CD4-positive, CD25-positive, alpha-beta regulatory T cell (primary cell): ENCODE measurements at places on chromosomes 5 and 9. TPM values are rescaled to one million over a fixed set of nuclear protein-coding genes. Genes with fewer than 3 reads are reported as not detected.

GRCh38 chr5:132478366-132478871 is 12.2 kb downstream of the IRF1 start:
- no peaks in the 10 kb centered on the region for H3K27me3 ChIP-seq
- peak overlapping the region; percentile 59 for H3K27ac ChIP-seq
- H3K4me1 ChIP-seq, result peaks cover 67% of the 10 kb centered on the region
- H3K4me3 ChIP-seq, result no peak overlapping the region

The TRPM6 gene
- 0.17 TPM for total RNA-seq

DNA sequence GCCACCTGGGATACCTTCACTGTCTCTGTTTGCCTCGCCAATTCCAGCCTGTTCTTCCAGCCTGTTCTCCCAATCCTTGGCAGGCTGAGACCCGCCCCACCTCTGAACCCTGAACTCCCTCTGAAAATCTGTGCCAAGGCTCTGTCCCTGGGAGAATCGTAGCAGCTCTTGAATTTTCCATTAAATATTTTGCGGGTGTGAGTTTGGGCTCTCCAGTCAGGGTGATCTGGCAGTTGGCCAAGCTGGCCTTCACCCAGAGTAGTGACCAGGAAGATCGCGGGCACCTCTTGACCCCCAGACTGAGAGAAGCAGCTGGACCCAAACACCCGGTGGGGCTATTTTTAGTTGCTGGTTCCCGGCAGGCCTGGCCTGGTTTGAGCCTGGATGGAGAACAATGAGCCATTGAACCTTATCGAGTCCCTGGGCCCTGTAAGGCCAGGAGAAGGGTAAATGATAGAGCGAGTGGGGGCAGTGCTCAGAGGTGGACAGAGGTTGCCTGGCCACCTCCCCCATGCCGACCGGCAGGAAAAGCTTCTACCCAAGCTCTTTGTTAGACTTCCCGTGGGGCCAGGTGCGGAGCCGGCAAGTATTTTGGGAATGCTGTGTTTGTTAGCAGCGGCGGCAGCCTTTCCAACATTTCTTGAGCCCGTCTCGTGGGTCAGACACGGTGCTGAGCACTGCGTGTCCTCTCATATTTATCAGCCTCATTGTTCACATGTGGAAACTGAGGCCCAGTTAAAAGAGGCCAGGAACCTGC is 146.2 kb downstream of the RGS3 start:
- DNase-seq, result no peak
- no peaks in the 10 kb centered on the region for H3K36me3 ChIP-seq
- no peaks in the 10 kb centered on the region for H3K4me1 ChIP-seq
- H3K27ac ChIP-seq, result no peak overlapping the region
- no peaks in the 10 kb centered on the region for H3K27me3 ChIP-seq

DNA sequence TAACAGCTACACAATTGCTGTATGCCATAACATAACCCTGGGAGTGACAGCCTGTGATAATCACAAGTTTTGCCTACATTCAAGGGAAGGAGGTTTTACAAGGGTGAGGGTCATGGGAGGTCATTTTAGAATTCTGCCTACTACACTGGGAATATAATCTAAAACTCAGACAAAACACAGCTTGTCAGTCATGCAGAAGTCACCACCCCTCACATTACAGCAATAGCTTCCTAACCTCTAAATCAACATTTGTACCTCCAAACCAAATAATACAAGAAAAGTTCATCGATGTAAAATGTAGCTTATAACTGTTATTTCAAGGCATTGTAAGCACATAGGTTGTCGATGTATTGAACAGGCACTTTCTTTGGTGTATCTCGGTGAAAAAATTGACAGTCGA is 139.0 kb downstream of the FAM114A2 start:
- no peaks in the 10 kb centered on the region for H3K4me1 ChIP-seq
- H3K27ac ChIP-seq, result no peak overlapping the region
- H3K36me3 ChIP-seq, result no peaks in the 10 kb centered on the region
- H3K27me3 ChIP-seq, result no peaks in the 10 kb centered on the region
- no peak overlapping the region for H3K4me3 ChIP-seq

The INSL6 gene
- not detected for total RNA-seq

DNA sequence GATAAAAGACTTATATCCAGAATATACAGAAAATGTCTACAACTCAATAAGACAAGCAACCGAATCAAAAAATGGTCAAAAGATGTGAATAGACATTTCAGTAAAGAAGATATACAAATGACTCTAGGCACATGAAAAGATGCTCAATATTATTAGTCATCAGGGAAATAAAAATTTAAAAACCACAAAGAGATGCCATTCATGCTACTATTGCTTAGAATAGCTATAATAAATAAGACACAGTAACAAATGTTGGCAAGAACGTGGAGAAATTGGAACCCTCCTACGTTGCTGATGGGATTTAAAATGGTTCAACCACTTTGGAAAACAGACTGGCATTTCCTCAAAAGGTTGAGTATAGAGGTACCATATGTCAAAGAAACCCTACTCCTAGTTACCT is 39.8 kb downstream of the POLK start:
- no peak overlapping the region for H3K27ac ChIP-seq
- DNase-seq, result no peak

GRCh38 chr9:112997236-112997941 is 14.6 kb downstream of the ZNF883 start:
- no peaks in the 10 kb centered on the region for H3K27me3 ChIP-seq
- no peaks in the 10 kb centered on the region for H3K4me1 ChIP-seq
- DNase-seq, result no peak
- no peaks in the 10 kb centered on the region for H3K36me3 ChIP-seq

GRCh38 chr9:127448112-127448805 is 2.9 kb downstream of the RPL12 start:
- DNase-seq, result no peak
- no peak overlapping the region for H3K4me3 ChIP-seq
- H3K27me3 ChIP-seq, result no peaks in the 10 kb centered on the region
- no peak overlapping the region for H3K27ac ChIP-seq
- H3K4me1 ChIP-seq, result peaks cover 33% of the 10 kb centered on the region

The LRRC19 gene
- not detected for total RNA-seq

GRCh38 chr5:90037646-90038045 is 371.9 kb downstream of the CETN3 start:
- no peaks in the 10 kb centered on the region for H3K27me3 ChIP-seq
- no peak overlapping the region for H3K27ac ChIP-seq
- H3K4me1 ChIP-seq, result no peaks in the 10 kb centered on the region
- DNase-seq, result no peak
- H3K4me3 ChIP-seq, result no peak overlapping the region

The CNTLN gene
- 0.52 TPM for total RNA-seq

- no peak for DNase-seq
- H3K4me1 ChIP-seq, result peaks cover 100% of the 10 kb centered on the region
- H3K27ac ChIP-seq, result peak overlapping the region; percentile 87
- H3K4me3 ChIP-seq, result peak overlapping the region; percentile 42
- no peaks in the 10 kb centered on the region for H3K27me3 ChIP-seq
These were observed 32.1 kb downstream of the SEMA4D start for GRCh38 chr9:89465726-89466308.

- no peaks in the 10 kb centered on the region for H3K4me1 ChIP-seq
- no peak overlapping the region for H3K27ac ChIP-seq
- DNase-seq, result peak; percentile 53
- no peaks in the 10 kb centered on the region for H3K36me3 ChIP-seq
These were observed 13.4 kb upstream of the CCDC112 start for GRCh38 chr5:115309751-115310370.

- DNase-seq, result no peak
- H3K27me3 ChIP-seq, result no peaks in the 10 kb centered on the region
- H3K27ac ChIP-seq, result no peak overlapping the region
These were observed 7.1 kb downstream of the EGR1 start for GRCh38 chr5:138472353-138472752.

DNA sequence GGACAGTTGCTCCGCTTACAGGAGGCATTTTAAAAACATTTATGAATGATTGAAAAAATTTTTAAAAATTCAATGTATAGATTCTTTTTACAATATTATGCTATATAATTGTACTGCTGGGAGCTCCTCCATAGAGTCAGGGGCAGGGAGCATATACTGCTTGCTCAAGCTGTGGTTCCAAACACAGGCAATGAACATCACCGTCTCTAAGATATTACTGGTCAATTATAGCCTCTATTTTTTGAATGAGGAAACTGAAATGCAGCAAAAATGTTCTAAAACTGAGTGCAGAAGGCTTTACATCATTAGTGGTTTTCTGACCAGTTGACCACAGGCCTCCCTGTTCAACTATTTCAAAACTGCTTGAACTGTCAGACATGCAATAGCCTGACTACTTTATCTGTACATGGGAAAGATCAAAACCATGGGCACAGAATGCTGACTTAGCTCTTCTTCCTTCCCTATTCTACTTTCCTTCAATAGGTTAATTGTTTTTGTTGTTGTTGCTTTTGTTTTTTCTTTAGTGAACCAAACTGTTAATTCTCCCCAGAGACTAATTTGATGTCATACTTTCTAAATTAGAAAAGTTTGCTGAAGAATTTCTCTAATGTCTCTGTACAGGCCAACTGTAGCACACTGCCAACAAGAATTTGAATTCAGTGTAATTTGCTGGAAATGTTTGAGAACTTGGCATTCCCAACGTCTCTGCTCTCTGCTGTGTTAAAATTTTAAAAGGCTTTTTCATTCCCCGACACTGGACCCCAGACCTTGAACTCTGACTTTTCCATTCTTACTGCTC is 107.6 kb upstream of the MPDZ start:
- H3K4me1 ChIP-seq, result no peaks in the 10 kb centered on the region
- no peaks in the 10 kb centered on the region for H3K36me3 ChIP-seq
- no peak for DNase-seq
- no peak overlapping the region for H3K4me3 ChIP-seq

DNA sequence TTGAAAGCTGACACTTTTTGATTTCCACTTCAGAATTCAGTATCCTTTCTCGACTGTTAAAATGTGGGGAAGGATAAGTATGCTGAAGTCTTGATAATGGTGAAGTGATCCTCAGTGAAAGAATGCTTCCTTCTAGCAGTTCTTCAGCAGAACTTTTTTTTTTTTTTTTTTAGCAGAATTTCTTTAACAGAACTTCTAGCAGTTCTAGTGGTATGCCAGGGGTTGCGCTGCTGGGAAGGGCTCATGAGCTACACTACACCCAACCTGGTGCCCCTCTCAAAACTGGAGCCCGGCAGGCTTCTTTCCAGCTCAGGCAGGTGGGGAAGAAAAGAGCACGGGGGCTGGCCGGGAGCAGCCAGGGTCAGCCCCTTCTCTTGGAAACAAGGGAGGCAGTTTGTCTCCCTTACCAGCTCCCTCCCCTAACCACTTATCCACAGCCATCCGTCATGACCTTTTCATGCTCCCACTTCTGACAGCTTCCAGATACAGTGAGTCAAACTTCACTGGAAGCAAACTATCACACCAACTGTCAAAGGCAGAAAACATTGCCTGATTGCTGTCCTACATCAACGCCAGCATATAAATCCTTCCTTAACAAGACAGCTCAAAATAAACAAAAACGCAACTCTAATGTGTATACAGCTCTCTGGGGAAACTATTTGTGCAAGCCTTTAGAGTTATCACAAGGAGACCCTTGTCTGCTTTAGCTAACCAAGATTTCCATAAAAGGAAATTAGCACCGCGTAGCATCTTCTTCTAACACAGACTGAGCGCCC is 211.5 kb downstream of the GAPVD1 start:
- H3K4me1 ChIP-seq, result no peaks in the 10 kb centered on the region
- H3K4me3 ChIP-seq, result no peak overlapping the region
- H3K27ac ChIP-seq, result no peak overlapping the region
- no peaks in the 10 kb centered on the region for H3K27me3 ChIP-seq
- DNase-seq, result no peak

DNA sequence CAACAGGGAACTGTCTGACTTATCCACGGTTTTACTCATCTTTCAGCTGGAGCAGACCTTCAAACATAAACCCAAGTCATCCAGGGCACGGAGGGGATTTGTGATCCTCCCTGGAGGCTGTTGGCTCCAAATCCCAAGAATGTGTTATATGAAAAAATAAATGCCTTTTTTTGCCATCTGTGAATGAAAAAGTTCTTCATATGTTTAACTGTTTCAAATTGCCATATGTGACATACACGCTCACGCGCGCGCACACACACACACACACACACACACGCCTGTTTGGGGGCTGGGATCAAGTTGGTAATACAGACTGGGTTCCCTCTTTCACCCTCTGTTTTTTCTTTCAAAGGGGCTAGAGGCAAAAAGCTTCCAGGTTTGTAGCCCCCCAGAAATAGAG is 164.4 kb upstream of the EFNA5 start:
- no peak for DNase-seq
- no peak overlapping the region for H3K4me3 ChIP-seq
- no peaks in the 10 kb centered on the region for H3K27me3 ChIP-seq
- H3K27ac ChIP-seq, result no peak overlapping the region

The WDR31 gene
- total RNA-seq, result 0.22 TPM

DNA sequence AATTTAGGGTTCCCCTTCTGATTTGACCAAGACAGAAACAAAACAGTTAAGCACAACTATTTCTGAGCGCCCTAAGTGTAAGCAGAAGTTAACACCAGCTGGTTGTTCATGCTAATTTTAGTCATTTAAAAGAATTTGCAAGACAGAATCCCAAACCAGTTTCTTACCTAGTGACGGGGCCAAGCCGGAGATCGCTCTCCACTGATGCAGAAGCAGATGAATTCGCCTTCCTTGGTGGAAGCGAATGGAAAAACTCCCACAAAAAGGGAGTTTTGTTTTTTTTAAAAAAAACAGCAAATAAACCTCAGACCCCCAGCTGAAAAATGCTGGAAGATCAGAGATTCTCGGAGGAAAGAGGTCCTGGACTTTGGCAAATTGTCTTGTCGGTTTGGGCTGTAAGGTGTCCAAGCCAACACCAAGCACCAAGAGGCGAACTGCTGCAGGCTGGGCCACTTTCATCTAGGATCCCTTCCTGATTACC is 47.4 kb upstream of the GLDC start:
- H3K27ac ChIP-seq, result no peak overlapping the region
- H3K36me3 ChIP-seq, result no peaks in the 10 kb centered on the region
- no peak for DNase-seq
- no peaks in the 10 kb centered on the region for H3K4me1 ChIP-seq
- H3K4me3 ChIP-seq, result no peak overlapping the region

- no peak overlapping the region for H3K4me3 ChIP-seq
- H3K27ac ChIP-seq, result no peak overlapping the region
- DNase-seq, result no peak
- no peaks in the 10 kb centered on the region for H3K27me3 ChIP-seq
- H3K36me3 ChIP-seq, result no peaks in the 10 kb centered on the region
These were observed 1172.5 kb downstream of the CDH12 start for GRCh38 chr5:21680641-21681040.

The PCDHGA2 gene
- not detected for total RNA-seq

The GMCL2 gene
- total RNA-seq, result not detected

DNA sequence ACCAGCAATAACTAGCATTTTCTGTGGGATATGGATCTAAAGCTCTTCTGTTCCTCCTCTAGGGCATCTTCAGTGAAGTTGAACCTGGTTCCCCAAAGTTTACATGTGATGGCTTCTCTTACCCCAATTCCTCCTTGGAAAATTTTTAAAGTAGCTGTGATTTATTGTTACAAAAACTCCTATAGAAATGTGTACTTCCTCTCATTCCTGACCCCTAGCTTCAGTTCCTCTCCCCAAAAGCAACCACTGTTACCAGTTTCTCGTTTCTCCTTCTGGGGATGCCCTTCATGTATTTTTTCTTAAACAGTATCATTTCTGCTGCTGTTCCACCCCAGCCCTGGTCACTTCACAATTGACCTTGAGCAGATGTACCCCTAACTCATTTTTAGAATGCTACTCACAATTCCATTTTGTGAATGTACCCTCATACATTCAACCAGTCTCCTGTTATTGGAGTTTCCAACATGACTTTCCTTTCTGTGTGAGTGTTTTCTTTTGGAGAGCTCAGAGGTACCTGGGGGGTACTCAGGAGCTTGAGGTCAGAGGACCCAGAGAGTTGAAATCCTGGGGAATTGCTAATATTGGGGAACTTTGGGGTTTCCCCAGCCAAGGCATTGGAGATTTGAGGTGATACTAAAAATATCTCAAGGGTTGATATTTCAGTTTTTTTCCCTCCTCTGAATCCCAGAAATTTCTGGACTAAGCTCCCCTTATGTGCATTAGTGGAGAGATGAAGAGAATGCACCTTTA is 18.6 kb upstream of the GLRX start:
- DNase-seq, result no peak
- no peaks in the 10 kb centered on the region for H3K36me3 ChIP-seq
- no peaks in the 10 kb centered on the region for H3K27me3 ChIP-seq
- no peak overlapping the region for H3K27ac ChIP-seq
